ENCODE measurements at places on chromosomes 7 and 10.
A peak's percentile ranks its signal among the peaks of the same experiment; 100 is the strongest.

- no peak for DNase-seq
Measured at GRCh38 chr10:71127104-71127503, 85.3 kb upstream of the UNC5B start.

- no peak for DNase-seq
Measured at GRCh38 chr10:132597654-132598053, 60.1 kb downstream of the INPP5A start.

- DNase-seq: peak; percentile 70
Measured at GRCh38 chr10:89793649-89794254, 92.4 kb downstream of the KIF20B start.

- peak; percentile 5 for DNase-seq
Measured at GRCh38 chr7:28481091-28481926, 69.0 kb downstream of the CREB5 start.

DNA sequence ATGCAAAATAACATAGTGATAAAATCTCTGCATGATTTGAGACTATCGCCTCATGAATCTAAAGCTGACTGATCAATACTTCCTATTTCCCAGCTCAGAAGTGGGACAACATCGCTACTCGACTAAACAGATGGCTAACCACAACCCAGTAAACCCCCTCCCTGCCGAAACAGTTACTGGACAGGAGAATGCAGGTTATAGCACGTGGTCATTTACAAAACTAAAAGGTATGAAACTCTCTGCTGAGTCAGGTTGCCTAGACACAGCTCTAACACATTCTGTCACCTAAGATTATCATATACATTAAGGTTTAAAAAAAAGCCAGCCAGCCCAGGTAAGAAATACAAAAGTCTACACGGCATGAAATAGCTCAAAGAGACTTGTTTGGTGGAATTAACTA lies 64.0 kb downstream of the CTBP2 start:
- DNase-seq: no peak

DNA sequence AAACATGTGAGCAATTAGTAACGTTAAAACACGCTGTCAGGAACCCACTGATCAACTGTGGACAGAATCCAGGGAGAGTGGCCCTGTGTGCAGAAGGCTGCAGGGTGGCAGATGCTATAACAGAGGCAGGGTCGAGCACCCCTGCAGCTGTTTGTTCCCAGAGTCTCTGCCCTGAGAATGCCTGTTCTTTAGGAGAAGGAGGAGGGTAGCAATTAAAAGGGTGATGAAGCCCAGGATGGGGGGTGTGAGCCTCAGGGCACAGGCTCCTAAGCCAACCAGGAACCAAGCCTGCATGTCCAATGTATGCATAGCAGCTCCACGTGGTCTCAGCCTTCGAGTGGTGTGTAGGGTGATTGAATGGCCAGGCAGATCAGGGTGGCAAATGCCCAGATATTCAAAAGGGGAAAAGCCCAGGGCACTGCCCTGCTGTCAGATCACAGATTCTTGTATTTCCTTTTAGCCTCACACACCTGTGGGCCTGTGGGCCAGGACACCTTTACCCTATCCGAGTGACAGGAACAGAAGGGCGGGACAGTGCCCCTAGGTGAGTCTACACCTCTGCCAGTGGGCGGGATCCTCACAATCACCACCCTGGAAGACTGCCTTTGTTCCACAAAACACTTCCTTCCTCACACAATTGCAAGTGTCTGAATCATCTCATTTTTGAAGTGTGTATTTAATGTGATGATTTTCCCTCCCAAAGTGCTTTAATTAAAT lies 7.3 kb downstream of the WDFY4 start:
- no peak for DNase-seq

DNA sequence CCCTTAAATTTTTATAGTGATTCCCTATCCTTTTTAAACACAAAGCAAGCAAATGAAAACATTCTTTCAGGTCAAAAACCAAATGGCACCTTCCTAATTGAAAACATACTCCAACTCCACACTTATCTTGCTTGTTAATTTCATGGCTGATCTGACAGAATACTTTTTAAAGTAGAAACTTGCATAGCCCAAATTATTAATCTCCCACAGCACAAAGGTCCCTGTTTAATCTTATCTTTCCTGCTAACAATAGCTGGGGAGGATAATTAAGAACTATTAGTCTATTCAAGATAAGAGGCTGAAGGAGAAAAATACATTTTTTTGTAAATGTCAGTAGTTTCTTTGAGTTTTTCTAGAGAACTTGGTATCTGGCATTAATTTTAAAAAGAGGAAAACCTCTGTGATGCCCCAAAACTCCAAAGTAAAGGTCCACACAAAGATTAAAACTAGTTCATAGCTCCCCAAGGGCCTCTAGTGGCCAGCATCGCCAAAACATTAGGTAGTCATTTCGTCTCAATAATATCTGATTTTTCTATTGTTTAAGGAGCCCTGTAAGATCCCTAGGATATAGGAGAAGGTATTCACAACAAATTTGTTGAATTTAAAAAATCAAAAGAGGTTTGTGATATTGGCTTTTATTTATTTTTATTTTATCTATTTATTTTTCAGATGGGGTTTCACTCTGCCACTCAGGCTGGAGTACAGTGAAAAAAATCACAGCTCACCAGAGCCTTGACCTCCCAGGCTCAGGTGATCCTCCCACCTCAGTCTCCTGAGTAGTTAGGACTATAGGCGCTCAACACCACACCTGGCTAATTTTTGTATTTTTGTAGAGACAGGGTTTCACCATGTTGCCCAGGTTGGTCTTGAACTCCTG lies 14.7 kb downstream of the CDNF start:
- DNase-seq: peak; percentile 41

DNA sequence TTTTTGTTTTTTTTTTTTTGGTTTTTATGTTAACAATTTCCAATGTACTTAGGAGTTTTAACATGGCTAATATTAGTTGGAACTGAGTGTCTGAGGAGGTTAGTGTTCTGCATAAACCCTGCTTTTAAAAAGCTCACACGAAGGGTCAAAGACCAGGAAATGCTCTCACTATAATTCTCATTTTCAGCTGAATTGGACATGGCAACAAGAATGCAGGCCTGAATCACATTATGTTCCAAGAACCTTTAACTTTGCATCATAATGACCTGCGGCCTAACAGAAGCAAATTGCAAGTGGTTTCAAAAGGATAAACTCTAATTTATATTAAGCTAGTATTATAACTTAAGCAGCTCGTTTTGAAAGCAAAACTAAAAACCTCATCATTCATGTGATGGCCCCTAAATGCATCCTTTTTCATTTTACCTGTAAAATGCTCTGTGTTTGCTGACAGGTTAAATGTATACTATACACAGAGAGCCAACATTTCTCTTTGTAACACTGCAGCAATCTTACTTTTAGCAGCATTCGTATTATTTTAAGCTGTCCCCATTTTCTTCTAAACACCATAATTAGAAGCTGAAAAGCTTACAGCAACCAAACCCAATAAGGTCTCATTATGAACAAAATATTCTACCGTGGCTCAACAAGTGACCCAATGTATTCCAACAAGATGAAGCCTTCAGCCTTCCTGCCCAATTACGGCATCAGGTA lies 242.8 kb upstream of the SP4 start:
- DNase-seq: no peak

DNA sequence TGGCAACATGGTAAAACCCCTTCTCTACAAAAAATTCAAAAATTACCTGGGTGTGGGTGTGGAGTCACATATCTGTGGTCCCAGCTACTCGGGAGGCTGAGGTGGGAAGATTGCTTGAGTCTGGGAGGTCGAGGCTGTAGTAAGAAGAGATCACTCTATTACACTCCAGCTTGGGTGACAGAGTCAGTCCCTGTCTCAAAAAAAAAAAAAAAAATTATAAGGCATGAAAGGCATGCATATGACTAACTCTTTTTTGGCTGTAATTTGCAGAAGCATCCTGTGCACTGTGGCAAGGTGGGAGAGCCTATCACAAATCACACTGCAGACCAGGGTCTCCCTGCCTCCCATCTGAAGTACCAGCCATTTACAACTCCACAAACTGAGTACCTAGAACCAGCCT lies 14.1 kb upstream of the MYPN start:
- DNase-seq: no peak

GRCh38 chr10:17026686-17027485 lies 102.7 kb downstream of the CUBN start:
- DNase-seq: peak; percentile 96

GRCh38 chr7:16479591-16479990 lies 14.1 kb upstream of the SOSTDC1 start:
- no peak for DNase-seq

DNA sequence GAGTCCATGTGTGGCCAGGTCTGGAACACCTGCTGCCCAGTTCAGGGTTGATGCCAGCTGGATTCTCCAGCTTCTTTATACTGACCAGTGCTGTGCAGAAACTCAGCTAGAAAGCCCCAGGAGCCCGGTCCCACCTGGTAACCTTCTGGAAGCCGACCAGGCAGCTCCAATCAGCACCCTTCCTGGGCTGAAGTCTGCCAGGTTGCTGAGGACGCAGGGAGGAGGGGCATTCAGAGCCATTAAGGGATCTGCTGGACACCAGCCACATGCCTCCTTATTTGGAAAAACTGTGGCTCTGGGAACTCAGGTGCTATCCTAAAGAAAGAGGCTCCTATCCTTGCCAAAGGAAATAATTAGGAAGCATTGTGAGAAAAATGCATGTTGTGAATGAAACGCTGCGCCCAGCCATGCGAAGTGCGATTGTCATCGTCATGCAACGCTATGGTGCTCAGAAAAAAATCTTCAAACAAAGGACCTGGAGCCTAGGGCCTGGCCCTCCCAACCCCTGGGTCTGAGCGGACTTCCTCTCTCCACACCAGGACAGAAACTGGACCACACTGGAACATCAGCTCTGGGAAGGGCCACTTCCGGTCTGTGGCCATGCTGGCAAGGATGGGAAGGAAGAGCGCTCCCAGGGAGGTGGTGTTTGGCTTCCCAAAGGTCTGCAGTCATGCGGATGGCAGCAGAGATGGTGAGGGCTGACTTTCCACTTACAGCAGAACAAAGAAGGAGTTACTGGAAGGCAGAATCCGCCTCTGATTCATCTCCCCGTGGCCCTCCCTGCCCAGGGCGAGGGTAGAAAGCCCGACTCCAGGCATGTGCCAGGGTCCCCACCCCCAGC lies 90.1 kb downstream of the FAM53B start:
- DNase-seq: no peak

- no peak for DNase-seq
Measured at GRCh38 chr7:147513451-147513850, 1077.1 kb upstream of the C7orf33 start.

DNA sequence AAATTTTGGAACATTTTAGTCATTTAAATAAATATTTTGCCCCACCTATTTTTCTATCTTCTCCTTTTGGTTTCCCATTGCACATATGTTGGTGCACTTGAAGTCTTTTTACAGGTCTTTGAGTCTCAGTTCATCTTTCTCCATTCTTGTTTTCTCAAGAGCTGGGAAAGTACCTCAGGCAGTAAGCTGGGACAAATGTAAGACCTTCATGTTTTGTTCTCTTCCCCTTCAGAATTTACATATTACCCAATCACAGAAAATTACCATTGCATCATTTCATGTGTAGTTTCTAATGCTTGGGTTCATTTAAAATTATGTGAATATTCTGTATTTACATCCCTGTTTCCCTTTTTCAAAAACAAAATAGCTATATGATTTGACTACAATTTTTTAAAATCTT lies 1150.0 kb upstream of the POT1 start:
- DNase-seq: no peak

DNA sequence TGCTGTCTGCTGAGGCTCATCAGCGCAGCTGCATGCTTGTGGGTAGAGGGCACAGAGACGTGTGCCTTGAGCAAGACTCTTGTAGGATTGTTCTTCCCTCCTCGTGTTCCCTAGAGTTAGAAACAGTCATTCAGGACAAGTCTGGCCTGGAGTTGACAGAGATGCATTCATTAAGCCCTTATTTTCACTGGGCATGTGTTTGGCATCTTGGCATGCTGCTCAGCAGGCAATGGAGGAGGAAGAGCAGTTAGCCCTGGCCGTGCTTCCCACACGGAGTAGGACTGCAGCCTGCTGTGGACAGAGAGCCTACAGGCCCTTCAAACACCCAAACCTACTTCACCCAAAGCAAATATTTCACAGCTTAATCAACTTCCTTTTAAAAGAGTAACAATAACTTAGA lies 73.0 kb upstream of the GJD4 start:
- DNase-seq: no peak

GRCh38 chr7:31123726-31124125 lies 71.6 kb downstream of the ADCYAP1R1 start:
- no peak for DNase-seq

DNA sequence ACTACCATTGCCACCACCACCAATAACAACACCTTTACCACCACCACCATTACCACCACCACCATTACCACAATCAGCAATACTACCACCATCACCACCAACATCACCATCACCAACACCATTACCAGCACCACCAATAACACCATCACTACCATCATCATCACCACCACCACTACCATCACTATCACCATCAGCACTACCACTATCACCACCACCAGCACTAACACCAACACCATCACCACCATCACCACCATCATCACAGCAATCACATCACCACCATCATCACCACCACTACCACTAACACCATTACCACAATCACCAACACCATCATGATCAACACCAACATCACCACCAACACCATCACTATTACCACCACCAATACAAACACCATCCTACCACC lies 249.5 kb downstream of the GRID1 start:
- no peak for DNase-seq

DNA sequence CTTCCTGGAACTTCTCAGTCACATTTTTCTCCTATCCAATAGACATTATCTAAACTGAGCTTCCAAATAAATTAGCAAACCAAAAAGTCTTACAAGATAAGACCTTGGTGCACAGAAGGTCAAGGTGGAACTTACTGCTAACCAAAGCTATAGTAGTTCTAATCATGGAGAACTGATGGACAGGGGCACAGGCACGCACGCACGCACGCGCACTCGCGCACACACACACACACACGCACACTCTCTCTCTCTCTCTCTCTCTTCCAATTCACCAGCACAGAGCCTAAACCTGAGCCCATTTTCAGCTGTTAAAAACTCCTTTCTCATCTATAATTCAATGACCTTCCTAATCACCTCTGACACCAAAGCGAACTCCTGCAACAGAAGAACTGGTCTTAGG lies 7.5 kb downstream of the FGFR2 start:
- DNase-seq: no peak

DNA sequence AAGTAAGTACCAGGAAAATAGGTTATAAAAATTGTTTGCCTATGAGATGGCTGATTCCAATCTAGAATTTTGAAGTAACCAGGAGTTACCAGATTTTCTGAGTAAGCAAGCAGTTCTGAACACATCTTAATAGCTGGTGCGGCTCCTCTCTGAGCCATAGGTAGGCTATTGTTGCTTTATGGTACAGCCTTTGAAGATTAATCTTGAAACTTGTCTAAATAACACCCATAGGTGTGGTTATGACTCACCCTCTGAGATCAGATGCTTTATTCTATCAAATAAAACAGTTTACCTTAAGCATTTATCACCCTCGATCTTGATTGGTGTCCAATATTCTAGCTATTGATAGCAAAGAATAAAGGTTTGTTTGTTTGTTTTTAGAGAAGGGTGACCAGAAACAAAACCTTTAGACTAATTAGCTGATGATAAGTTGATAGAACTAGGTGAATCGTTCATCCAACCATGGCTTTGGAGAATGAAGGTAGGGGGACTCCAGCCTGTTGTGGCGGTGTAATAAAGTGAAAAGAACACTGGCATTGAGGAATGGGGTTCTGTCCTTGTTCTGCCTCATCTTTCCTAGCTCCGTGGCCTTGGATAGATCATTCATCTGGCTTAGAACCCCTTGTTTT lies 72.2 kb downstream of the VTI1A start:
- peak; percentile 77 for DNase-seq

Measured in activated CD4-positive, alpha-beta T cell treated with anti-CD3 and anti-CD28 coated beads, Interleukin-2, Interleukin-4, amounts not matched to agents 100 ng/mL and 50 ng/mL, durations not matched to agents 16 hours and 8 hours (primary cell).